ENCODE measurements at places on chromosomes 1 and 21.

GRCh38 chr1:235295902-235296350, 32.1 kb downstream of the ARID4B start:
- no peak for DNase-seq

DNA sequence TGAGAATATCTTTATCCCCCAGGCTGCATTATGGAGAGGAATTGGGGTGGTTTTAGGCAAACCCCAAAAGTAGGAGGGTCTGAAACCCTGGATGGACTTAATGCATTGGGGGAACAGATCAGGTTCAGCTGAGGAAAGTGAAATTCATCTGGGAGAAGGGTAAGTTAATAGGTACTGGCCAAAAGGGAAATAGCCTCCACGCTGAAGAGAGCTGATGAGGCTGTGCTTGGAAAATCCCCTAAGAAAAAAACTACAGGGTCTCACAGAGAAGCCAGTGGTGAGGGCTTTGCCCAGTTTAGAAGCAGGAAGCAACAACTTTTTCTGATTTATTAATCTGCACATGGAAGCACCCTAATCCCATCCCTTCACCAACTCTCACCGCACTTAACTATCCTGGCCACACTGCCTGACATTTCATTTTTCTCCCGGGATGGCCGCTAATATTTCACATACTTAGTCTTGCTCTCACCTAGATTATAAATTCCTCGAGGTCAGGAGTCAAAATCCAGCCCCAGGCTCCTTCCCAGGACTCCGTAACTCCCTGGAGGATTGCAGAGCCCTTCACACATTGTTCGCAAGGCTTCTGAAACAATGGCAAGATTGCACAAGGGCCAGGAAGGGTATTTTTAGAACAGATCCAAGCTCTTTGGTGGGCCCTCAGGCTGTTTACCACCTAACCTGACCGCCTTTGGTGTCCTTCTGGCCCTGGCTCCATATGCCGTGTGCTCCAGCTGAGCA, 60.9 kb upstream of the TARBP1 start:
- DNase-seq: no peak

GRCh38 chr21:46153247-46154154, 1.9 kb downstream of the FTCD start:
- DNase-seq: no peak

- no peak for DNase-seq
Measured at GRCh38 chr1:231931846-231932454, 305.4 kb downstream of the DISC1 start.

GRCh38 chr1:66831529-66832239, 30.6 kb upstream of the INSL5 start:
- DNase-seq: no peak

DNA sequence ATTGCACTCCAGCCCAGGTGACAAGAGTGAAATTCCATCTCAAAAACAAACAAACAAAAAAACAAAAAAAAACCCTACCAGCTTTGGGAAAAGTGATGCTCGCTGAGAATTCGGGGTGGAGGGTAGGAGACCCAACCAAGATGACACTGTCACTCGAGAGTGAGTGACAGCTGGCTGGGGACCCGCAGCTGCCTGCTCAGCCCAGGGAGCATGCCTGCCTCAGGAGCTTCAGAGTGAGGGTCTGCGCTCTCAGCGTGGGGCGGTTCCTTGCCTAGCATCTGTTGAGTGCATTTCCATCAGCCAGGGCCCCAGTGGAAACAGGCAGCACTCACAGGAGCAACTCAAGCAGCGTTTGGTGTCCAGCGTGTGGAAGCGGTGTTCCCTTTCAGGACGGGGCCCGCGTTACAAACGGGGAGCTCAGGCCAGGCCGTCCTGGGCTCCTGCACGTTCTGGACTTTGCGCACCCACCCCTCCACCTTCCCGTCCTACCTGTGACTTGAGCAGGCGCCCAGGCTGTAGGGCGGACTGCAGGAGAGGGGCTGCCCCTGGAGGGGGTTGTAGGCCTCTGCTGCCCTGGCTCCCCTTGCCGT, 5.9 kb downstream of the CSTB start:
- no peak for DNase-seq

GRCh38 chr1:15272009-15272781, 25.2 kb downstream of the FHAD1 start:
- DNase-seq: peak; percentile 10

- no peak for DNase-seq
Measured at GRCh38 chr1:158002022-158002630, 8.7 kb downstream of the KIRREL1 start.

- DNase-seq: no peak
Measured at GRCh38 chr1:8169364-8170058, 143.4 kb upstream of the ERRFI1 start.

DNA sequence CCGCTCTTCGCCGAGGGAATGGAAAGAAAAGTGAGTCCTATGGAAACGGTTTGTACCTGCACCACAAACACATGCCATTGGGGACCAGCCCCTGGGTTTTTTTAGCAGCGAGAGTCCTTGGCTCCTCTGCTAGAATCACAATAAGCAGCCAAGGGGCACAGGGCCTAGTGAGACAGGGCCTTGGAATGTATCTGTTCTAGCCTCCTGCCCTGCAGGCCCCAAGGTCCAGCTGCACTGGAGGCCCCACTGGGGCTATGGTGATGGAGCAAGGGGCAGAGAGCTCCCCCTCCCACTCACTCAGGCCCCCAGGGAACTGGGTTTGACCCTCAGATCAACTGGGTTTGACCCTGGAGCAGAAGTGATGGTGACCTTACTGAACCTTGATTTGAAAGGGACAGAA, 14.4 kb downstream of the SHISA4 start:
- DNase-seq: no peak

DNA sequence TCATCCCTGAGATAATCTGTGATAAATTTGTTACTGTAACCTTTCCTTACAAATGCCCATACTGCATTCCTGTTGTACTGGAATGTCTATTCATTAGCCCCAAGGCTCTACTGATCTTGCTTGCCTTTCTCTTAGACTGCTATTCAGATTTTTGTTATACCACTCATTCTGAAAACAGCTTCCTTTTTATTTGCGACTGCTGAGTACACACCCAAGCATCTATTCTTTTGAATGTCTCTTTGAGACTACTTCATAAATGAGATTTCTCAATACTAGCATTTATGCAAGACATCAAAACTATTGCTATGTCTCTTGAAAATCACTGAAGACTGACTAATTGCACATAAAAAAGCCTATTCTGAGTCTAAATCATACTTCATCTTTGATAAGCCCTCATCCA, 38.6 kb downstream of the DENND1B start:
- DNase-seq: no peak

GRCh38 chr1:173868266-173869020, at the start of gene ZBTB37:
TSS of gene ZBTB37 (plus strand) at chr1:173868380. CDS start at chr1:173870226, 1,846 bp downstream.
- peak; percentile 82 for DNase-seq

DNA sequence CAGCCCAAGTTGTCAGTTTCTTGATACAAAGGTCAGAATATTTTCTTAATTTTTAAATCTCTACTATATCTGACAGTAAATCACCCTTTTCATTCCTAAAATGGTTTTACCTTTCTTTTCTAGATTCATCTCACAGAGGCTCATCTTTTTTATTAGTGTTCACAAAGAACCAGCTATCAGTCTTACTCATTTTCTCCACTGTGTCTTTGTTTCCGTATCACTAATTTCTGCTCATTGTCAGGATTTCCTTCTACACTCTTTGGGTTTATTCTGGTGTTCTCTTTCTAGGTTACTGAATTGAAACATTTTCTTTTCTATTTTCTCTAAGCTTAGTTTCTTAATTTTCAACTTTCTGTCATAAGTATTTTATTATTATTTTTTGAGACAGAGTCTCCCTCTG, 8.7 kb downstream of the AGPAT3 start:
- no peak for DNase-seq

DNA sequence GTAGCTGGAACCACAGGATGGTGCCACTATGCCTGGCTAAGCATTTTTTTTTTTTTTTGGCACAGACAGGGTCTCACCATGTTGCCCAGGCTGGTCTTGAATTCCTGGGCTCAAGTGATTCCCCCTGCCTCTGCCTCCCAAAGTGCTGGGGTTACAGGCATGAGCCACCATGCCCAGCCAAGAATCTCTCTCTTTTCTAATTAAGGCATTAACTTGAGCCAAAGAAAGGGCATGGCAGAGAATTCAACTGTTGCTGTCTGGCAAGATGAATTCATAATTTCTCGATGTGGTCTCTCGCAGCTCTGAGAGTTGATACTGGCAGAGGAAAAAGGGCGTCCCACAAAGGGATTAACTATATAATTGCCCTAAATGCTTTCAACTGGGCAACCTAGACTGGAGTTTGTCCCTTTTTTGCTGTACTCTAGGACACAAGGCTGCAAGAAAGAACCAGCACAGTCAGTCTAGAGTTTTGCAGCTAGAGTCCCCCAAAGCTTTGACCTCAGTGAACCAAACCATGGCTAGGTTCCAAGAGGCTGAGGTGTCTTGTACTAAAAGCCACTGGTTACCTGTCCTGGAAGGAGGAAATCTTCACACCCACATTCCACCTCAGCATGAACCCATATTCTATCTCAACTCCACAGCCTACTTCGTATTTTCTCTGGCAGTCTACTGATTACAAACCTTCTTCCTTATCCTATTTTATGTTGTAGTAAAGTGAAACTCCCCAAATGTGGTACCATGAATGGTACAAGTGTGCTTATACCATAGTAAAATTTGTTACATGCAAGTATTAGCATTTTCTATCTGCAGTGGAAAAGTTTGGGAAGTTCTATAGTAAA, 51.2 kb downstream of the OPTC start:
- no peak for DNase-seq

GRCh38 chr1:52550447-52550846, 2.4 kb downstream of the TUT4 start:
- DNase-seq: no peak

DNA sequence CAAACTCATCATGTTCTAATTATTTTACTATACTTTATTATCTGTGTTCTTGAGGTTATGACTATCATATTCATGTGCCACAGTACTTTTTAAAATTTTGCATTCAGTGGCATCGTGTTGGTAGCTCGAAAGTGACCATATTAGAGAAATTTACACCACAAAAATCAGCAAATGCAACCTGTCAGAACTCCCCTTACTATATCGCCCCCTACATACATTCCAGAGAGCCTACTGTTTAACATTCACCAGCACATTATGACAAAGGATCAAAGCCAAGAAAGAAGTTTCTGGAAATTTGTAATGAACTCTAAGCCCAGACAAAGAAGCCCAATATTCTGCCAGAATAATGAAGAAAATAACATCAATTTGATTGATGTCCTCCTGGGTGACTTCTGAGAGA, 909.3 kb downstream of the LTN1 start:
- DNase-seq: no peak

GRCh38 chr1:33930346-33931110, 66.6 kb downstream of the HMGB4 start:
- DNase-seq: no peak

DNA sequence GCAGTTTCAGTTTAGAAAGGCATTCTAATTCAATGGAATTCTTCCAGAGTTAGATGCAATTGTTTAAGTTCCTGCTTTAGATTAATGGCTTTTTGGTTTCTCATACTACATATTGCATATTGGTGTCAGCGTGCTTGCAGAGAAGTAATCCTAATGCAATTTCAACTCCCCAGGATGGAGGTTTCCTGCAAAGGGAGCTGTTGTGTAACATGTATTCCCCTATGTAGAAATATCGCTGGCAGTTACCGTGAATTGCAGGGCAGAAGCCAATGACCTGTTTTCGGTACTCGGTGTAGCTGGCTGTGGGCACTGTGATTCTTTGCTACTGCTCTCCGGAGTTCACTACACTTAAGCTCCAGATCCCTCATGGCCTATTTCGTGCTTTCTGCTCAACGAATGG, 256.1 kb upstream of the PTBP2 start:
- no peak for DNase-seq

GRCh38 chr1:236759252-236759859, 35.7 kb upstream of the MTR start:
- DNase-seq: no peak

GRCh38 chr1:10778640-10779039, 17.8 kb downstream of the CASZ1 start:
- no peak for DNase-seq

Measured in stimulated activated CD4-positive, alpha-beta T cell treated with anti-CD3 and anti-CD28 coated beads, Interleukin-1b, Interleukin-23, amount 100 ng/mL, for 1 hour (primary cell).